ENCODE measurements at places on chromosomes 11 and 22.

DNA sequence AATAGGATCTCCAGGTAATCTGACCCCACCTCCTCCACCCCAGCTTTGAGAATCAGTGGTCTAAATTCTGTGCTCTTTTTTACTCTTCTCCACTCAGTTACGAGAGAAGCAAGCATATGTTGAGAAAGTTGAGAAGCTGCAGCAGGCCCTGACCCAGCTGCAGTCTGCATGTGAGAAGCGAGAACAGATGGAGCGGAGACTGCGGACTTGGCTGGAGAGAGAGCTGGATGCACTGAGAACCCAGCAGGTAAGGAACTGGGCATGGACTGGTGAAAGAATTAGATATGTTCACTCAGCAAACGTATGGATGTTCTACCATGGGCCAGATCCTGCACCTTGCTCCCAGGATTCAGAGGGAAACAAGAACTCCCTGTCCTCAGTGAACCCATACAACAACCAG lies 85.7 kb downstream of the AMOTL1 start:
- no peak overlapping the region for H3K27ac ChIP-seq
- peaks cover 36% of the 10 kb centered on the region for H3K36me3 ChIP-seq
- no peaks in the 10 kb centered on the region for H3K27me3 ChIP-seq
- no peak overlapping the region for H3K4me3 ChIP-seq

- no peaks in the 10 kb centered on the region for H3K4me1 ChIP-seq
- no peaks in the 10 kb centered on the region for H3K36me3 ChIP-seq
- peaks cover 6% of the 10 kb centered on the region for H3K27me3 ChIP-seq
- no peak overlapping the region for H3K4me3 ChIP-seq
- no peak overlapping the region for H3K27ac ChIP-seq
Observed at GRCh38 chr22:23067023-23067650, 3.2 kb upstream of the GNAZ start.

DNA sequence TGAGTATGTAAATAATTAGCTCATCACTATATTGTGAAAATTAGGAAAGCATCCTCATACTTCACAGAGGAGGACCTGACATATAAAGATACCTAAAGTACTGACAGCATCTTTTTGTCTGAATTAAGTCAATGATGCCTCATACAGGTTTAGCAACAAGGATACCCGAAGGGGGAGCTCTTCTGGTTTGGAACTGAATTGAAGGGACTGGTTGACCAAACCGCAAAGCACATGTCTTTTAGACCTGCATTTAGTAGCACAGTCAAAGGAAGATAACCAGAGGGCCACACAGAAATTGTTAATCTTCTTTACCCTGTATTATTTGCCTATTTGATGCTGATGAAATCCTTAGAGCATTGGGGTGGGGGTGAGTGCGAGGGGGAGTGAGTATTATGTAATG lies 12.9 kb upstream of the WT1 start:
- DNase-seq, result peak; percentile 78
- H3K36me3 ChIP-seq, result no peaks in the 10 kb centered on the region
- H3K4me3 ChIP-seq, result no peak overlapping the region
- H3K27ac ChIP-seq, result no peak overlapping the region
- no peaks in the 10 kb centered on the region for H3K27me3 ChIP-seq

GRCh38 chr11:110262072-110262403 lies 34.4 kb downstream of the RDX start:
- no peak for DNase-seq
- no peak overlapping the region for H3K27ac ChIP-seq
- H3K27me3 ChIP-seq, result no peaks in the 10 kb centered on the region
- no peaks in the 10 kb centered on the region for H3K4me1 ChIP-seq
- H3K36me3 ChIP-seq, result peaks cover 2% of the 10 kb centered on the region
- no peak overlapping the region for H3K4me3 ChIP-seq

- H3K4me3 ChIP-seq, result no peak overlapping the region
- no peak for DNase-seq
- H3K36me3 ChIP-seq, result no peaks in the 10 kb centered on the region
- no peak overlapping the region for H3K27ac ChIP-seq
- H3K27me3 ChIP-seq, result no peaks in the 10 kb centered on the region
- peaks cover 6% of the 10 kb centered on the region for H3K4me1 ChIP-seq
Observed at GRCh38 chr22:38036392-38037062, 20.7 kb upstream of the PICK1 start.

DNA sequence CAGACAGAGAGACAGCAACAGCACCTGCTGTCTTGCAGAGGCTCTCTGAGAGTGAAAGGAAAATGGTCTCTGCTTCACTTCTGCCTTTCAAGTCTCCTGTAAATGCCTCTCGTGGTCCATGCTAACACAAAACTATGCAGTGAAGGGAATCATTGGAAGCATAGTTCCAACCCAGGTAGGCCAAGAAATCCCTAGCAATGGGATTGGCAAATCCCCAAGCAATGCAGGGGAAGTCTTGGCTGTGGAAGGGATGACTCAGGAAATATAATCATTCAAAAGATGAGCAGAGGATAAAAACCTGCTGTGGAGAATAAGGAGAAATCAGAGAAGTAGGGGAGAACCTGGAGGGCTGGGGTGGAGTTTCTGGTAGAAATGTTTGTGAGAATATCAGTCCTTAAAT lies 216.1 kb upstream of the ZBED5 start:
- H3K27me3 ChIP-seq, result no peaks in the 10 kb centered on the region
- no peak for DNase-seq
- H3K4me1 ChIP-seq, result no peaks in the 10 kb centered on the region

GRCh38 chr11:27242591-27242990 lies 120.4 kb downstream of the CCDC34 start:
- H3K4me1 ChIP-seq, result peaks cover 7% of the 10 kb centered on the region
- no peaks in the 10 kb centered on the region for H3K36me3 ChIP-seq
- DNase-seq, result peak; percentile 82

GRCh38 chr11:89667001-89667400 lies 43.1 kb upstream of the TRIM77 start:
- no peak overlapping the region for H3K4me3 ChIP-seq
- no peaks in the 10 kb centered on the region for H3K36me3 ChIP-seq
- H3K27me3 ChIP-seq, result no peaks in the 10 kb centered on the region
- H3K27ac ChIP-seq, result no peak overlapping the region
- no peaks in the 10 kb centered on the region for H3K4me1 ChIP-seq

DNA sequence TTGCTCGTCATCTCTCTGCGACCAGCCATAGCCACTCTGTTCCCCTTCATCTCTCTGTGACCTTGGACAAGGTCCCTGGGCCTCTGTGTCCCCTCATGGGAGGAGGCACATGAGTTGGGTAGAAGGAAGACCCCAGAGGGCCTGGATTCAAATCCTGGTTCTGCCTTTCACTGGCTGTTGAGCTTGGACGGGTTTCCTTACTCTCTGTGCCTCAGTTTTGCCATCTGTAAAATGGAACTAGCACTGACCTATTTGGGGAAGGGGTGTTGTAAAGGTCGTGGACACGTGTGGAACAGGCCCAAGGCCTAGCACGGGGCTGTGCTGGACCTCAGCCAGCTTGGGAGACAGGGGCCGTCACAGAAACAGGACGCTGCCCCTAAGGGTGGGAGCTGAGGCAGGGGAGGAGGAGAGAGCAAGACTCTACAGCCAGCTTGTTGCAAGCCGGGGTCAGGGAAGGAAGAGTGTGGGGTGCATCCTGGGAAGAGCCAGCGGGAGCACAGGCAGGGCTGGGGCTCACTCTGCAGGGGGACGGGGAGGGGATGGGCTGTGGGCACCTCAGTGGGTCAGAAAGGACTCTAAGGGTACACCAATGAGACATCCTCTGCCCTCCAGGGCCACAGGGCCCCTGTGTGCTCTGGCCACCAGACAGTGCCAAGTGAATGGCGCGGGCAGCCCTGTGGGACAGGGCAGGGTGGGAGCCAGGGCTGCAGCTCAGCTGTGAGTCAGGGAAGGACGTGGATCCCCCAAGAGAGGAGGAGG lies 59.1 kb downstream of the WNT7B start:
- no peak overlapping the region for H3K27ac ChIP-seq
- H3K4me3 ChIP-seq, result no peak overlapping the region
- no peaks in the 10 kb centered on the region for H3K36me3 ChIP-seq
- no peaks in the 10 kb centered on the region for H3K4me1 ChIP-seq
- DNase-seq, result no peak
- no peaks in the 10 kb centered on the region for H3K27me3 ChIP-seq

- no peaks in the 10 kb centered on the region for H3K4me1 ChIP-seq
- no peak overlapping the region for H3K4me3 ChIP-seq
- H3K27me3 ChIP-seq, result no peaks in the 10 kb centered on the region
- H3K36me3 ChIP-seq, result no peaks in the 10 kb centered on the region
Observed at GRCh38 chr11:398826-399225, 4.8 kb downstream of the PKP3 start.

- H3K27ac ChIP-seq, result no peak overlapping the region
- no peaks in the 10 kb centered on the region for H3K4me1 ChIP-seq
- H3K36me3 ChIP-seq, result no peaks in the 10 kb centered on the region
- no peak for DNase-seq
- no peak overlapping the region for H3K4me3 ChIP-seq
Observed at GRCh38 chr11:44416776-44417175, 106.8 kb upstream of the ALX4 start.

- H3K36me3 ChIP-seq, result no peaks in the 10 kb centered on the region
- H3K4me1 ChIP-seq, result no peaks in the 10 kb centered on the region
- peaks cover 15% of the 10 kb centered on the region for H3K27me3 ChIP-seq
- DNase-seq, result no peak
- no peak overlapping the region for H3K4me3 ChIP-seq
Observed at GRCh38 chr22:22213231-22213630, 31.4 kb upstream of the VPREB1 start.

GRCh38 chr11:69797737-69798528 lies 21.3 kb downstream of the FGF3 start:
- DNase-seq, result no peak
- H3K4me1 ChIP-seq, result no peaks in the 10 kb centered on the region
- no peak overlapping the region for H3K4me3 ChIP-seq
- H3K27ac ChIP-seq, result no peak overlapping the region
- H3K36me3 ChIP-seq, result no peaks in the 10 kb centered on the region

- no peak overlapping the region for H3K4me3 ChIP-seq
- H3K4me1 ChIP-seq, result no peaks in the 10 kb centered on the region
- no peaks in the 10 kb centered on the region for H3K36me3 ChIP-seq
- no peaks in the 10 kb centered on the region for H3K27me3 ChIP-seq
- H3K27ac ChIP-seq, result no peak overlapping the region
Observed at GRCh38 chr11:46930089-46930488, 6.5 kb upstream of the CSTPP1 start.

- H3K27ac ChIP-seq, result no peak overlapping the region
- no peaks in the 10 kb centered on the region for H3K27me3 ChIP-seq
- no peak overlapping the region for H3K4me3 ChIP-seq
- peak; percentile 89 for DNase-seq
Observed at GRCh38 chr11:25602149-25602548, 729.8 kb upstream of the ANO3 start.
